ELR (cell line): ENCODE measurements at places on chromosomes 3 and 15.

DNA sequence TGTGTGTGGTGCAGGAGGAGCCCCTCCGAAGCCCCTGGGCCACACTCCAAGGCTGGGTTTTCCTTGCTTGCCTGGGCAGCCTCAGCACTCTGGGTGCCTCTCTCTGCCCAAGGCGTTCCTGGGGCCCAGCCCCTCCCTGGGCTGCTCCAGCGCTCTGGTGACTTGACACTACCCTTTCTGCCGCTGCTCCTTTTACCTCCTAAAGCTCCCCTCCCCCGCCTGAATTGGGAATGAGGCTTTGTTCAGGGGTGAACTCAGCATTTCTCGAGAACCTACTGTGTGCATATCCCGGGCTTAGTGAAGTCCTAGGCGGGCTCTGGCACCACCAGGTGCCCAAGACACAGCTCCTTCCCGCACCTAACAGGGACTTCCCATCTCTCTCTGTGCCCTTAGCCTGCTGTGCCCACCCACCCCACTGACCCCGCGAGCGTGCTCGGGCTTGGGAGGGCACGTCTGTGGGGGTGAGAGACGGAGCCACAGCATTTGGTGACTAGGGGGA is 1.2 kb upstream of the BAHD1 start:
- DNase-seq, result no peak

GRCh38 chr3:69248436-69248835 is 126.0 kb upstream of the LMOD3 start:
- DNase-seq, result no peak

DNA sequence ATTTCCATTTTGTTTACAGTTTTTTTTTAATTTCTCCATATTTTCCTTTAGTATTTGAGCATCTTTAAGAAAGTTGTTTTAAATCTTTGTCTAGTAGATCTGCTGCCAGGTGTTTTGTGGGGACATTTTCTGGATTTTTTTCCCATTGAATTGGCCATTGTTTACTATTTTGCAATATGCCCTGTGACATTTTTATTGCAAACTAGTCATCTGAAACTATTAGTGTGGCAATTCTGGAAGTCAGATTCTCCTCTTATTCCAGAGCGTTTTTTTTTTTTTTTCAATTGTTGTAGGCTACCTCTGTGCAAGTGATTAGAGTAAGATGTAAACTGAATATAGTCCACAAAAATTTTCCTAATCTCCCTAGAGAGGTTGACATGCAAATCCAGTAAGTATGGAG is 334.2 kb downstream of the PYDC2 start:
- DNase-seq, result no peak

- DNase-seq, result peak; percentile 54
Observed at GRCh38 chr15:83845230-83845629, 191.3 kb downstream of the ADAMTSL3 start.

DNA sequence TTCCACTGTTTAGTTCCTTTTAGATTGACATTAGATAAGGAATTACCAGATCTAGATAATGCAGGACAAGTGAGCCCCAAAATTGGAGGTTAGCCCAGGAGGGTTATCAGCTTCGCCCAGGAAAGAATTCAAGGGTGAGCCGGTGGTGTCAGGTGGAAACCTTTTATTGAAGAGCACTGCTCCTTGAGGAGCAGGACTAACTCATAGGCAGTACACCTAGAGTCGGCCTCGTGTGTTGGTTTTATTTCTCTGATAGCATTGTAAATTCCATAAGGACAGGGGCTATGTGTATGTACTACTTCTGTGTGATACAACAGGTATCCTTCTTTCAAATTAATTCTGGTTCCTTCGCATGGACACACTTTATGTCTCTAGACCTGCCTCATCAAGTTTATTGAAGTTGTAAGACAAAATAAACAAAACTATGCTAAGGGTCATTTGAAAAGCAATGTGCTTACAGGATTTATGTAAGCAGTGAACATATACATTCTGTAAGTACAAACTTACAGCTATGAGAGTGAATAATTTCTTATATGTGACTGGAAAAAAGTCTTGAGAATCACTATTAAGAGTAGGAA is 57.2 kb downstream of the SNX4 start:
- DNase-seq, result no peak

- no peak for DNase-seq
Observed at GRCh38 chr3:156432563-156432962, 122.4 kb downstream of the SSR3 start.

GRCh38 chr3:9704347-9705322 is 1.0 kb downstream of the CPNE9 start:
- peak; percentile 41 for DNase-seq

GRCh38 chr3:149481056-149481455 is 6.6 kb downstream of the TM4SF4 start:
- DNase-seq, result no peak
